ENCODE measurements at places on chromosomes 3 and 15. TPM values are rescaled to one million over a fixed set of nuclear protein-coding genes. Genes with fewer than 3 reads are reported as not detected.
A peak's percentile ranks its signal among the peaks of the same experiment; 100 is the strongest.

DNA sequence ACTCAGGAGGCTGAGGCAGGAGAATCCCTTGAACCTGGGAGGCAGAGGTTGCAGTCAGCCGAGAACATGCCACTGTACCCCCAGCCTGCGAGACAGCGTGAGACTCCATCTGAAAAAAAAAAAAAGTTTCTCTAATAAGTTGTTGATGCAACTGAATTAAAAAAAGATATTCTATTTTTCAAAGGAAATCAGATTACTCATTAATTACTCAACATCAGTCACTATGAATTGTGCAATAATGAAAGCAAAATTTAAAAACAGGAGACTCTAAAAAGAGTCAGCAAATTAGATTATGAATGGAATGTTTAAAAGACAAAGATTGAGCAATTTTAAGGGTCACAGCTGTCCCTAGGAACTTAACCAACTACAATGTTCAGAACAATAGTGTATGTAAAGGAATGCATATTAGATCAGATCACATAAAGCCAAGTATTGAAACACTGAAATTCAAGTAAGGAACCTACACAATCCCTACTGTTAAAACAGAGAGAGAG, 60.2 kb upstream of the SLC4A7 start:
- DNase-seq, result peak; percentile 48

- no peak for DNase-seq
These were observed 66.0 kb upstream of the SLC2A2 start for GRCh38 chr3:171092467-171092911.

DNA sequence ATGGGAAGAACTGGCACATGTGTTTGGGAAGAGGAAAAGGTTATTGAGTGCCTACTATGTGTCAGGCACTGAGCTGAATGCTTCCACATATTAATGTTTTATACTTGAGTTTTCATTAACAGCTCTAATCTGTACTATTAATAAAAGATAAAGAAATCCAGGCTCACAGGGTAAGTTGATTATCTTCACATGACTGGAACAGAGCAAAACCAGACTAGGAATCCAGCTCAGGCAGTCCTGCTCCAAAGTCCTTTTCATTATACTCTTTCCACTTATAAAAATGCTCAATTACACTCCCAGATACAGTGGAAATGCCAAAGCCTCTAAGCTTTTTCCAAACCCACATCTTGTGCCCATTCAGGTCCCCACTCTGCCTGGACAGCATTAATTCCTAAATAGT, 97.6 kb downstream of the TNIK start:
- no peak for DNase-seq

GRCh38 chr3:123385499-123385898, 63.4 kb downstream of the ADCY5 start:
- DNase-seq, result no peak

DNA sequence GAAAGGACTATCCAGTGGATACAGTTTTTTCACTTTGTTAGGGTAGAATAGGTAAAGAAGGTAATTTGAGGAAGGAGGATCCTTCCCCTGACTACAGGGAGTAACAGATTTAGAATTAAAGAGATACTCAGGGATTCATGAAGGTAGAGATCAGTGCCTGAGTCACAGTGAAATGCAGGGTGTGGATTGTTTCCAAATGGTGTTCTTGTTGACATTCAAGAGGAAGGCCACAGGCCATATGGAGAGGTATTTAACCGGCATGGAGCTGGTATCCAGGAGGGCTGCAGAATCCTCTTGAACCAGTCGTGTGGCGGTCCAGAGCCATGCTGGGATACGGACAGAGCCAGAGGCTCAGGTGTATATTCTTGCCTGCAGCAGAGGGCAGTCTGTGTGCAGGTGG, 28.2 kb downstream of the GYG1 start:
- DNase-seq, result no peak

DNA sequence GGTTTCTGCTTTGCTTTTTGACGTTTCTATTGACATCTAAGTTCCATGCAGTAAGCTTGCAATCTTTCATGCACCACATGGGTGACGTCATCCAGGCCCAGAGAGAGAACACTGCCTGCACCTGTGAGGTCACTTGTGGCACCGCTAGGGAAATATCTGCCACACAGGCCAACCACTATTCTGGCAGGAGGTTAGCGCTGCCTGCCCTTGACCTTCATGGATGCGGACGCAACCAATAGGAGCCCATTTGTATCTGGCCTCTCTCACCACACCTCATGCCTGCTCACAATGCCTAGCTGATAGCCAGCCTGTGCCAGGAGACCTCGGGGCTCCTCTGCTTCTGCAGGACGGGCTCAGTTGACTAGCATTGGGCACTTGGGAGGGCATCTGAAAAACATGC, 55.8 kb upstream of the PRR23E start:
- no peak for DNase-seq

GRCh38 chr3:112627919-112628466, 12.9 kb downstream of the CCDC80 start:
- peak; percentile 58 for DNase-seq

DNA sequence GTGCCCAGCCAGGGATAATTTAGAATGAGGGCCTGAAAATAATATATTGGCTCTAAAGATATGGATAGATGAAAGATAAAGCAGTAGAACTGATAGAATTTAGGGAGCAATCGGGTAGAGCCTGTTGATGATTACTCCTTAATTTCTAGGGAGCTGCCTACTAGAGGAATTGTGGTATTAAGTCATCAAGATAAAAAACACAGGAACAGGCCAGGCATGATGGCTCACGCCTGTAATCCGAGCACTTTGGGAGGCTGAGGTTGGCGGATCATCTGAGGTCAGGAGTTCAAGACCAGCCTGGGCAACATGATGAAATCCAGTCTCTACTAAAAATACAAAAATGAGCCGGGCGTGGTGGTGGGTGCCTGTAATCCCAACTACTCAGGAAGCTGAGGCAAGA, 130.4 kb downstream of the PCCB start:
- no peak for DNase-seq

DNA sequence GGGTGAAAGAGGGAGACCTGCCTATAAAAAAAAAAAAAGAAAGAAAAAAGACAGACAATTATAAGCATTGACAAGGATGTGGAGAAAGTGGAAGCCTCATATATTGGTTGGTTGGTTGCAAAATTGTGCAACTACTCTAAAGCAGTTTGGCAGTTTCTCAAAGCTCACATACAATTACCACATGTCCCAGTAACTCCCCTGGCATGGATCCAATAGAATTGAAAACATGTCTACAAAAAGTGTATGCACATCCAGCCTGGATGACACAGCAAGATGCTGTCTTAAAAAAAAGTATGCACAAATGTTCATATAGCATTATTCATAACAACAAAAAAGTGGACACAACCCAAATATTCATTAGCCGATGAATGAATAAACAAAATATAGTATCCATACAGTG, 19.5 kb downstream of the SETMAR start:
- peak; percentile 39 for DNase-seq

DNA sequence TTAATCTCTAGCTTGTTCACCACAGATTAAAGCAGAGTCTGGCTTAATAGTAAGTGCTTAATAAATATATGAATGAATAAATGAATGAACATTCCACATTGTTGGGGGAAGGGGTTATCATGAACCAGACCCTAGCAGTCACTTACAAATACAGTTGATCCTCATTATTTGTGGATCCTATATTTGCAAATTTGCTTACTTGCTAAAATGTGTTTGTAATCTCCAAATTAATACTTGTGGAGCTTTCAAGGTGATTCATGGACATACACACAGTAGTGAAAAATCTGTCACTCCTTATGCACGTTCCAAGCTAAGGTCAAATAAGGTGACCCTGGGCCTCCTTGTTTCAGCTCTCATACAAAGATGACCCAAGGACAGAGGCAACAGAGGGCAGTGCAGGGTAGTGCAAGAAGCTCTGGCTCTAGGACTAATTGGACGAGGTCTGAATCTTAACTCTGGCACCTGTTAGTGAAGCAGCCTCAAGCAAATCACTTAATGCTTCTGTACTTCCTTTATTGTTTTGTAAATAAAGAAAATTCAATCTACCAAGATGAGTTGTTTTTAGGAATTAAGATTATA, 112.8 kb upstream of the C2CD4B start:
- no peak for DNase-seq

DNA sequence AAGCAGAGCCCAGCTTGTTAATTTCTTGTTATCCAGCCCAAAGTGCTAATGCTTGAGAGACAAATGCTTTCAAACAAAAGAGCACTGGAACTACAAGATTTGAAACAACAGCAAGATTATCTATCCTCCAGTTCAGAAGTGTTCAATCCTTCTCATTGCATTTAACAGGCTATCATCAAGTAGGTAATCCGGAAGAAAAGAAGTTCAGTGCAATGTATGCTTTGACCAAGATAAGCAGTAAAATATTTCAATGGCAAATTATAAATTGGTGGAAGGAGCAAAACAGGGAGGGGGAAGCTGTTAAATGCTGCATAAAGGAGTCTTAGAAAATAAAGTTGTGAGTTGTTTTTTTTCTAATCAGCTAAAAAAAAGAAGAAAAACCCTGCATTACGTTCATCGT, 8.8 kb downstream of the LRIG1 start:
- no peak for DNase-seq

DNA sequence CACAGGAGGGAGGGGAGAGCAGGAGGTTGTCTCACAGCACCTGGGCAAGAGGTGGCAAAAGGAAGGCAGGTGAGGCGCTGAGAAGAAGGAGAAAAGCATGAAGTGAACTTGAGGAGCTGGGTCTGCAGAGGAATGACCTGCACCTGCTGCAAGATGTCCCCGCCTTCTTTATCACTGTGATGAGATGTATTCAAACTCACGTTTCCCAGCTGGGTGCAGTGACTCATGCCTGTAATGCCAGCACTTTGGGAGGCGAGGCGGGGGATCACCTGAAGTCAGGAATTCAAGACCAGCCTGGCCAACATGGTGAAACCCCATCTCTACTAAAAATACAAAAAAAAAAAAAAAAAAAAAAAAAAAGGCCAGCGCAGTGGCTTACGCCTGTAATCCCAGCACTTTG, 22.2 kb upstream of the ZNF710 start:
- DNase-seq, result no peak

DNA sequence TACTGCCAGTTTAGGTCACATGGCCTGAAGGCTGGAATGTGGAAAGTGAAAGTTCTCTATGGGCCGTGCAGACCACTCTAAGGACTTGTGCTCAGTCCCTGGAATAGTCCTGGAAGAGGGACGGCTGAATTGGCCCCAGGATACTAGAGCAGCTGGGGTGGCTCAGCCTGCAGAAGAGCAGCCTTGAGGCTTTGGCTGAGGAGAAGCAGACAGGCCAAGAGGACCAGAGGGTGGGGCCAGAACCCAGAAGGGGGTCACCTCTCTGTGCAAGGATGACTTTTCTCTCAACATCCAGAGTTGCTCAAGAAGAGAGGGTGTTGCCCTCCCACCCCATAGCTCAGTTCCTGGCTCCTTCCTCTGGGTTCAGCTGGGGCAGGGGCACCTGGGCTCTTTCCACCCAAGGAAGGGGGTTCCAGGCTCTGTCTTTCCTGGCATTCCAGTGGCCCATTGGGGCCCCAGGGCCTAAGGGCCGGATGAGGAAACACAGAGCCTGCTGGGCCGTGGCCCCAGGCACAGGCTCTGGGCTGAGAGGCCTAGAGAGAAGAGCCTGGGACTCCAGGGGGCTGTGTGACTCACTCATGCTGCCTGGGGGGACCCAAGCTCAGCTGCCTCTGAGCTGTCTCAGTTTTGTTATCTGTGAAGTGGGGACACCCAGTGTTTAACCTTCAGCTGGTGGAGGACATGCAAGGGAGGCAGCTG, 8.5 kb upstream of the FBLN2 start:
- DNase-seq, result no peak

DNA sequence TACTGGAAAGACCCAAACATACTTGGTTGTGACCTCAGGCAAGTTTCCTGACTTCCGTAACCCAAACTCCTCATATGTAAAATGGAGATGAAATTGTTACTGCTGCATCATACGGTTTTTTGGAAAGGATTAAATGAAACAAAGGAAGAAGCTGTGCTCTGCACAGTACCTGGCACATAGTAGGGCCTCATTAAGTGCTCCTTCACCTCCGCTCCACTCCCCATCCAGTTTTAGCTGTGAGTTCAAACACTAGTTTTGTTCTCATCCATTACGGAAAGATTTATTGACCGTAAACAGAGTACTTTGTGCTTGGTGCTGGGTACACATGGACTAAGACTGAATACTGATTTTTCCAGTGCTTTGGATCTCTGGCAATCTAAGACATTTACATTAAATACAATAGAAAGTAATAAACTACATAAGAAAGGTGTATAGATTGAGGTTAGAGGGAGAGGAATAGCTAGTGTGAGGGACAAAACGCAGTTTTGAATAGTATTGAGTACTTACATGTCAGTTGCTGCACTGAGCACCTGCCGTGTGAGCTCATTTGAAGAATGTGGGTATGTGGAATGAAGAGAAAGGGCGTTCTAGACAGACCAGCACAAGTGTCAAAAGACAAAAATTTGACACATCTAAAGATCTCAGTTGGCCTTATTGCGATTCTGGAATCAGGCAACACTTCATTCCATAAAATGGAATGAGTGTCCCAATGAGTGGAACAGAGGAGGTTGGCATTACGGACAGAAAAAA, 594 bp upstream of the ICE2 start:
- no peak for DNase-seq

- no peak for DNase-seq
These were observed 68.3 kb downstream of the SMAD3 start for GRCh38 chr15:67133738-67134066.

DNA sequence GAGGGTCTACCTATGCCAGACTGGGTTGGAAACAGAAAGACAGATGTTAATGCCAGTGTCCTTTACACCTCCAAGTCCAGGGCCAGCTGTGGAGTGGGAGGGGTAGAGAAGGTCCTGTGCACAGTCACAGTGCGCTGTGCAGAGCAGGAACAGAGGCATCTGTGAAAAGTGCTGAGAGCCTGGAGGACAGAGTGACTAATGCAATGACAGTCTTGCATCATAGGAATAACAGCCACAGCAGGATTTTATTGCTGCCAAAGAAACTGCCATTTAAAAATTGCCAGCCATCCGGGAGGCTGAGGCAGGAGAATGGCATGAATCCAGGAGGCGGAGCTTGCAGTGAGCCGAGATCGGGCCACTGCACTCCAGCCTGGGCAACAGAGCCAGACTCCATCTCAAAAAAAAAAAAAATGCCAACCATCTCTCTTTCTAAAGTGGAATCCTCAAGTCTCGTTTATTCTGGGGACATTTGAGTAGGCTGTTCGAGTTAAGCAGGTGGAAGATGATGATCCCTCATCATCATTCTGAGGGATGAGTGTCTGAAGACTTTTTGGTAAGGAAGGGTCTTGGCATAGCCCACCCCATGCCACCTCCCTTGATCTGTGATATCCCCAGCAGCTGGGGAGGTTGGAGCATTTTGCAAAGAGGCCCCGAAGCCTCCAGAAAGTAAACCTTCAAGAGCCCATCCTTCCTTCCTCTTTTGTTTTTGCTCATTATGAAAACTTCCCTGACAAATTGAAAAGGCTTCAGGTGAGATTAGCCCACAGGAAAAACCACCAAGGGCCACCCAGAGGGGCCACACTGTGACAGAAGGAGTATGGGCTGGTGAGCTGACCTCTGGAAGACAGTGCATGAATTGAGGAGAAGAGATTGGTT, 7.7 kb downstream of the CCR2 start:
- DNase-seq, result no peak

GRCh38 chr3:167983583-167983982, 112.1 kb downstream of the GOLIM4 start:
- DNase-seq, result no peak

SPATA12 gene
- 0.25 TPM for total RNA-seq

ANKDD1A gene
- total RNA-seq, result 6.0 TPM

ATP8B4 gene
- 2.0 TPM for total RNA-seq

KBTBD13 gene
- total RNA-seq, result not detected

SOX14 gene
- not detected for total RNA-seq

LRRC28 gene
- 7.4 TPM for total RNA-seq

ALAS1 gene
- total RNA-seq, result 43.9 TPM

Data from dermis microvascular lymphatic vessel endothelial cell (primary cell).